ENCODE measurements at places on chromosomes 12 and 14. TPM values are rescaled to one million over a fixed set of nuclear protein-coding genes. Genes with fewer than 3 reads are reported as not detected.

DNA sequence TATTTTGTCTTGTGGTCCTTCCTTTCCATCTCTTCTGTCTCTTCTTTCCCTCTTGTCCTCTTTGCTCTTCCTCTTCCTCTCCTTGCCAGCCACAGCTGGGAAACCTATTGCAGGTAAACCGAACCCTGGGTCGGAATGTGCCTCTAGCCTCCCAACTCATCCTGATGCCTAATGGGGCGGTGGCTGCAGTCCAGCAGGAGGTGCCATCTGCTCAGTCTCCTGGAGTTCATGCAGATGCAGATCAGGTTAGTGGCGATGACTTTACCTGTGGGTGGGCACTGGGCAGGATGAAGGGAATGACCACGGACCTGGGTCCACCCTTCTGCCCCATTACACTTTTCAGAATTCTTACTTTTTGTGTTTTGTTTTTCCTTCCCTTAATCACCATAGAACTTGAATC lies 8.2 kb downstream of the PHC1 start:
- H3K4me1 ChIP-seq = no peaks in the 10 kb centered on the region
- H3K36me3 ChIP-seq = peaks cover 11% of the 10 kb centered on the region
- no peak overlapping the region for H3K4me3 ChIP-seq
- no peaks in the 10 kb centered on the region for H3K27me3 ChIP-seq

GRCh38 chr12:94169966-94170689 lies 21.8 kb downstream of the PLXNC1 start:
- no peak overlapping the region for H3K27ac ChIP-seq
- H3K4me3 ChIP-seq = no peak overlapping the region
- peaks cover 48% of the 10 kb centered on the region for H3K4me1 ChIP-seq
- no peak for DNase-seq

The FSCB gene
- total RNA-seq = not detected

GRCh38 chr14:49366416-49366815 lies 219.8 kb downstream of the RPS29 start:
- H3K4me3 ChIP-seq = no peak overlapping the region
- H3K4me1 ChIP-seq = no peaks in the 10 kb centered on the region
- H3K36me3 ChIP-seq = no peaks in the 10 kb centered on the region
- no peak overlapping the region for H3K27ac ChIP-seq

DNA sequence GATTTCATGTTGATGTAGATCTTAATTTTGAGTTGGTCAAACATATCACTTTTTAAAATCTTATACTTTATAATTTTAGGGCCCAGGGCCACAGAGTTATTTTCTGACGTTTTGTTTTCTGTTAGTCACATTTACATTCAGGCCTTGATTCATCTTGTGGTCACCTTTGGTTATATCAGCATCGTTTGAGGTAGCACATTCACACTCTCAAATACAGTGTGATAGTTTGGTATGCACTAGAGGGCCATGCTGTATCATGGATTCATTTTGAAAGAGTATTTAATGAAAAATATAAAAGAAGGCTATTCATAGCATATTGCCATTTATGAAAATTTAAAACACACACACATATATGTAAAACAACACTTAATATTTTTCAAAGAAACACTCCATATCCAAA lies 274.6 kb downstream of the RAD51B start:
- no peaks in the 10 kb centered on the region for H3K27me3 ChIP-seq
- no peak for DNase-seq
- H3K27ac ChIP-seq = no peak overlapping the region
- peaks cover under 1% of the 10 kb centered on the region for H3K4me1 ChIP-seq
- peaks cover 12% of the 10 kb centered on the region for H3K36me3 ChIP-seq

GRCh38 chr12:49369411-49370145 lies 2.3 kb downstream of the SPATS2 start:
- H3K4me1 ChIP-seq = peaks cover 23% of the 10 kb centered on the region
- H3K27ac ChIP-seq = no peak overlapping the region
- peak; percentile 43 for DNase-seq
- no peaks in the 10 kb centered on the region for H3K27me3 ChIP-seq
- H3K36me3 ChIP-seq = peaks cover 1% of the 10 kb centered on the region
- H3K4me3 ChIP-seq = no peak overlapping the region

DNA sequence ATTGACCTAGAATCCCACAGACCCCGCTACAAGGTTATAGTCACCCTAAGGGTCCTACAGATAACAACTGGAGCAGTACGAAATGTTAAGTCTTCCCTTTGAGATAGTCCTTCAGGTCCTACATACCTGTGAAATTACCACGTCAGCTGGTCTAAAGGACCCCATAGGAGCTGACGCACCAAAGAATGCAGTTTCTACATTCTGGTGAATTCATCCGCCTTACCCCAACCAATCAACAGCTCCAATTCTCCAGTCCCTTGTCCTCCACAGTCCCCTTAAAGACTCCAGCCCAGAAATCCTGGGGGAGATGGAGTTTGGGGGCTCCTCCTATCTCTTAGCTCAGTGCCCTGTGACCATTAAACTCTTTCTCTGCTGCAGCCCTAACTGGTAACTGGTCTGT lies 36.2 kb upstream of the PRMT8 start:
- H3K27me3 ChIP-seq = peaks cover 33% of the 10 kb centered on the region
- no peak for DNase-seq
- peaks cover 9% of the 10 kb centered on the region for H3K4me1 ChIP-seq
- no peak overlapping the region for H3K4me3 ChIP-seq
- H3K36me3 ChIP-seq = no peaks in the 10 kb centered on the region

The ACSM4 gene
- not detected for total RNA-seq

DNA sequence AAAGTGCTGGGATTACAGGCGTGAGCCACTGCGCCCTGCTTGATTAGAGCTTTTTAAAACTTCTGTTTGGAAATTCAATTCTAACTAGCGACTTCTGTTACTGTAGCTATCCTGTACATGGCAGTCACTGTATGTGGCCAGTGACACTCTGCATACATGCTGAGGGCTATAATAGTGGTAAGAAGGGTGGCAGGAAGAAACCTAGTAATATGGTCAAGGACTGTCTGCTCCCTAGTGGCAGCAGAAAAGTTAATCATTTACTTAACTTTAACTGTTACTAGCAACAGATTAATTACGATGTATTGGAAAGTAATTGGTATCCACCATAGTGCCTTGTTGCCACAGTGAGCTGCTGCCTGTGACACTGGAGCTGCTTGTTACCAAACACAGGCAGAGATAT lies 149.0 kb downstream of the KITLG start:
- peaks cover 2% of the 10 kb centered on the region for H3K4me1 ChIP-seq
- H3K27ac ChIP-seq = no peak overlapping the region
- H3K27me3 ChIP-seq = no peaks in the 10 kb centered on the region
- H3K36me3 ChIP-seq = no peaks in the 10 kb centered on the region
- no peak for DNase-seq

DNA sequence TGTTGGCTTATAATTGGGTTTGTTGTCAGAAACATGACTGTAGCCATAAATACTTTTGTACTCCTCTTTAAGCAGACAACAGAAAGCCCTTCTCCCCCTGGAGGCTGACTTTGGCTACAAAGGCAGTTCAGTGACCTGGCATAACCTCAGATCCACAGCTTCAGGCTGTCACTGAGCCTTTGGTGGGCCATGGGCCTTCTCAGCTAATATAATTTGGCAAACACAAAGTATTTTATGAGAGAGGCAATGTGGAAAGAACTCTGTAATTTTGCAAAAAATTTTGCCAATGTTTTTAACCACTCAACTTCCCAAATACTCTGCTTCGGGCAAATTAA lies 15.5 kb upstream of the MGP start:
- no peak for DNase-seq
- H3K4me3 ChIP-seq = no peak overlapping the region
- H3K27ac ChIP-seq = no peak overlapping the region
- no peaks in the 10 kb centered on the region for H3K27me3 ChIP-seq
- no peaks in the 10 kb centered on the region for H3K36me3 ChIP-seq

DNA sequence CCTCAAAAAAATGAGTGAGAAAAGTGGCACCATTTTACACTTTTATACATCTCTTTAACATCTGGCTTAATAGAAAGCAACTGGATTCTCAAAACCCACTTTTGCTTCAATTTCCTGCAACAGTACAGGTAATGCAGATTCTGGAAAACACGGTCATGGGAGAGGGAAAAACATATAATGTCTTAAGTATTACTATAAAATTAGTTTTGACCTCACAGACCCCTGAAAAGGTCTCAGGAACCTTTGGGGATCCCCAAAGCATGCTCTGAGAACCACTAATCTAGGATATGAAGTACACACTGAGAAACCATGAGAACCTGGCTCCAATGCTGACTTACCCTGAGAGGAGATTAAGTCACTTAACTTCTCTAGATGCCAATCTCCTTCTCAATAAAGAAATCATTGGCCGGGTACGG lies 64.7 kb downstream of the PPP2R5E start:
- H3K4me1 ChIP-seq = peaks cover 49% of the 10 kb centered on the region
- H3K4me3 ChIP-seq = no peak overlapping the region
- no peaks in the 10 kb centered on the region for H3K27me3 ChIP-seq
- H3K36me3 ChIP-seq = peaks cover 4% of the 10 kb centered on the region
- no peak overlapping the region for H3K27ac ChIP-seq

DNA sequence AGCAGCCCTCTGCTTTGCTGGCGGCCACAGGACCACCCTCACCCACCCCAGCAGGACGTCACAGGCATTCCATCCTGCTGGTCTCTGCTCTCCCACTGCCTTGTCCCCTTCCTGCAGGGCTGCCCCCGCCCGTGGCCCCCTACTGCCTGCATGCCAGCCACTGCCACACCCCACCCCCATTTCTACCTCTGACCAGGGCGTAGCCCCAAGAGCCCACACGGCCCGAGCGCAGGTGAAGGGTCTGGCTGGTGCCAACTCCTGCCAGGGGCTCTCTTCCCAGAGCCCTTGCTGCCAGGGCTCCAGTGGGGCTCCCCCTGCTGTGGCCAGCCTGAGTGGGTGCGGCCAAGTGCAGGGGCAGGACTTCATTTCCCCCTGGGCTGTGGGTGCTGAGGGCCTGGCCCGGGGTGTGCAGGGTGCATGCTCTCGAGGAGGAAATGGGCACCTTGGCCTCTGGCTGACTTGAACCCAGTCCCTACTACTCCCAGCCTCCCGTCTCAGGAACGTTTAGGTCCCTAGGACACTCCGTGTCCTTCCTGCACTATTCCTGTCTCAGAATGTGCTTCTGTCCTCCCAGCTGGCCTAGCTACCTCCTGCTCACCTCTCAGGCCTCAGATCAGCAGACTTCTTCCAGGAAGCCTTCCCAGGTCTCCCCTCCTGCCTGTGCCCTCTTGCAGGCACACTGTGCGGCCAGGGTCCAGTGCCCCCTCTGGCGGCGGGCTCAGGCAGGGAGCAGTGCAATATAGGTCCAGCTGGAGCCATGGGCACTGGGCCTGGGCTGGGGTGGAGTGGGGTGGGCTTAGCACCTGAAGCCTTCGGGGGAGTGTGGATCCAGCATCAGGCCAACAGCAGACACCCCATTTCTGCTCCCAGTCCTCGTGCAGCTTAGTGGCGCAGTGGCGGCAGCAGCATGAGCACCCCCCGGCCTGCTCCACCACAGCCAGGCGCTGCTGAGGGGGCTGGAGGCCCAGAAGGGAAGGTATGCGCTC lies 1.4 kb downstream of the LBHD2 start:
- no peaks in the 10 kb centered on the region for H3K36me3 ChIP-seq
- no peak overlapping the region for H3K4me3 ChIP-seq
- H3K27me3 ChIP-seq = peaks cover 13% of the 10 kb centered on the region
- no peak overlapping the region for H3K27ac ChIP-seq
- no peaks in the 10 kb centered on the region for H3K4me1 ChIP-seq

The AQP6 gene
- not detected for total RNA-seq

The GPD1 gene
- 0.10 TPM for total RNA-seq

- H3K27ac ChIP-seq = peak overlapping the region; percentile 68
- peak overlapping the region; percentile 7 for H3K4me3 ChIP-seq
Observed at GRCh38 chr12:92064422-92064821, 81.2 kb downstream of the BTG1 start.

- no peak overlapping the region for H3K27ac ChIP-seq
- H3K4me1 ChIP-seq = no peaks in the 10 kb centered on the region
- DNase-seq = no peak
- H3K4me3 ChIP-seq = no peak overlapping the region
- no peaks in the 10 kb centered on the region for H3K36me3 ChIP-seq
- H3K27me3 ChIP-seq = peaks cover 1% of the 10 kb centered on the region
Observed at GRCh38 chr12:131260954-131261353, 307.2 kb downstream of the ADGRD1 start.

The C1QL4 gene
- not detected for total RNA-seq

DNA sequence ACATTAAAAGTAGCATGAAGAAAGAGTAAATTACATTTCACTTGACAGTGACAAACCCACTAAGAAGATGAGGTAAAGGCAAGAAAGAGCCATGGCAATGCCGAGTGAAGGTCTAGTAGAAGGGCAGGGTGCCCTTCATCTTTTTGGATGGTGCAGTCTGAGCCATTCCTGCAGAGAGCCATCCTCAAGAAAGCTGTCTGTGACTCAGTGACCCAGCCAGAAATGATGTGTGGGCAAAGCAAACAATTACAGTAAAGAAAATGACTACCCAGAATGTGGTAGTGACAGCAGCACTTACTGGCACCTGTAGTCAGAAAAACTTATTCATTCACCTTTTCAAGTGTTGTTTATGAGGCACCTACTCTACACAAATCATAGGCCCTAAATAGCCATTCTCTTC lies 281.7 kb downstream of the DUSP6 start:
- no peak overlapping the region for H3K4me3 ChIP-seq
- H3K4me1 ChIP-seq = peaks cover 55% of the 10 kb centered on the region
- peak; percentile 69 for DNase-seq
- H3K27ac ChIP-seq = peak overlapping the region; percentile 88
- H3K27me3 ChIP-seq = no peaks in the 10 kb centered on the region
- H3K36me3 ChIP-seq = no peaks in the 10 kb centered on the region

DNA sequence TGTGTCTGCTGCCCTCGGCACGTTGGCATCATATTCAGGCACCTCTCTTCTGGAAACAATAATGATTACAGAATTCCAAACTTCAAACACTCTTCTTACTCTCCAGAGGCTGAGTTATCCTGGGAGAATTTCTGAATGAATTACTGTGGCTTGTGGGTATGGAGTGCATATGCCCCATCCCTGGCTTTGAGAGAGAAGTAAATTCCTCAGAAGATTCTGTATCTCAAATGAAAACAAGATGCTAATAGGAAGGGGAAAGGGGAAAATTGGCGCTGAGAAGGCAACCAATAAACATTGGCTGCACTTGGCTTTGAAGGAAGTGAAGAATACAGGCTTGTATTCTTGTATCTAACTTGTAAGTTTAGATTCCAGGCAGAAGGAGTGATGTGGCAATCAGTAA lies 132.0 kb upstream of the NOVA1 start:
- H3K36me3 ChIP-seq = no peaks in the 10 kb centered on the region
- no peak overlapping the region for H3K27ac ChIP-seq
- H3K4me1 ChIP-seq = no peaks in the 10 kb centered on the region
- H3K27me3 ChIP-seq = no peaks in the 10 kb centered on the region

GRCh38 chr14:49940808-49941421 lies 48.0 kb downstream of the ARF6 start:
- peaks cover 31% of the 10 kb centered on the region for H3K36me3 ChIP-seq
- no peak overlapping the region for H3K4me3 ChIP-seq
- peak overlapping the region; percentile 71 for H3K27ac ChIP-seq

GRCh38 chr12:124240493-124240892 lies 54.4 kb upstream of the RFLNA start:
- no peak overlapping the region for H3K27ac ChIP-seq
- no peaks in the 10 kb centered on the region for H3K36me3 ChIP-seq
- H3K4me3 ChIP-seq = no peak overlapping the region
- H3K27me3 ChIP-seq = peaks cover 7% of the 10 kb centered on the region
- no peaks in the 10 kb centered on the region for H3K4me1 ChIP-seq
- DNase-seq = no peak

GRCh38 chr12:22682663-22683062 lies 57.7 kb downstream of the ETNK1 start:
- peaks cover 37% of the 10 kb centered on the region for H3K36me3 ChIP-seq
- no peak overlapping the region for H3K27ac ChIP-seq
- H3K4me3 ChIP-seq = no peak overlapping the region
- H3K4me1 ChIP-seq = peaks cover 13% of the 10 kb centered on the region
- H3K27me3 ChIP-seq = no peaks in the 10 kb centered on the region
